ENCODE measurements at places on chromosomes 4 and X.

DNA sequence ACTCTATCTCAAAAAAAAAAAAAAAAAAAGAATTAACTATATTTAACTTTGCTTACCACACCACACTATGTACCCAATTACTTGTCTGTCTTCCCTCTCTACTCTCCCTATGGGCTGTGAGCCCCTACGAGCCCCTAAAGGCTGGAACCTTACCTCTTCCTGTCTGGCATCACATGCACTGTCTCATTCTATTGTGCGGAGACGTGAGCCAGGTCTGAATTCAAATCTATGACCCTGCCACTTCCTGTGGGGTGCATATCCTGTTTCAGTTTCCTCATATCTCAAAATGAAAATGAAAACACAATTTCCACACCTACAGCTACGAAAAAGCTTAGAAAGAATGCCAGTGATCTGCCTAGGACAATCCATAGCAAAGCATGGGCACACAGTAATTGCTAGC, 42.9 kb upstream of the HS3ST1 start:
- DNase-seq: no peak

GRCh38 chr4:141643557-141643956, 7.2 kb downstream of the IL15 start:
- DNase-seq: peak; percentile 69

DNA sequence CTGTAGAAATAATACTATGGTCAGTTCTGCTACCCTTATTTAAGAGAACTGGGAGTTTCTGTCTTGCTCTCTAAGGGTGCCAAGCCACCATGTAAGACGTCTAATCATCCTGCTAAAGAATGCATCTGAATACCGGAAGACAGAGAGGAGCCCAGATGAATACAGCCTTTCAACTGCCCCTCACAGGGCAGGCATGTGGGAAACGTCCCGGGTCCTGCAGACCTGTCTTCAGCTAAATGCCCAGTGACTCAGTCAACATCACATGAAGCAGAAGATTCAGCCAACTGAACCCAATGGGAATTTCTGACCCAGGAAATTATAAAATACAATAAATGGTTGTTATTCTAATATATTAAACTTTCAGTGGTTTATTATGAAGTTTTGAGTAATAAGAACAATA, 2141.0 kb upstream of the AGA start:
- no peak for DNase-seq

GRCh38 chrX:31201503-31201902, 129.7 kb upstream of the FTHL17 start:
- peak; percentile 3 for DNase-seq

- DNase-seq: no peak
Measured at GRCh38 chr4:26162101-26162500, 158.7 kb upstream of the RBPJ start.

GRCh38 chr4:102263024-102263787, 82.1 kb downstream of the SLC39A8 start:
- peak; percentile 30 for DNase-seq
